AG04449 (cell line): ENCODE measurements at places on chromosomes 11 and 22.

GRCh38 chr22:47591709-47592108, 829.3 kb downstream of the TBC1D22A start:
- DNase-seq = no peak

DNA sequence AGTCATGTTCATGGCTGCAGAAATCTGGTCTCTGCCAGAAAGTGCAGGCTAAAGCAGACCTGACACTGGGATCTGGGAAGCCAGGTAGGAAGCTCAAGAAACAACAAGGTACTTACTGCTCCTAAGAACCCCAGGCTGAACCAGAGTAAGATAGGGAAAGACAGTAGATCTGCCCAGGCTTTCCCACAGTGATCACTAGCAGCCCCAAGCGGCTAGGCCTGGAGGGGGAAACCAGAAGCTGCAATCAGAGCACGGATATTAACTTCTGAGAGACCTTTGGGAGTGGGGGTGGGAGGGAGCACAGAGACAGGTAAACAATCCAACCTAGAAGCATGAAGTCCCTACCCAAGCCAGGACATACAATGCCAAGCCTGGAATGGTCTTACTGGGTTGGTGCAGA, 135.2 kb upstream of the C11orf58 start:
- no peak for DNase-seq

GRCh38 chr22:33288078-33288477, 229.9 kb upstream of the SYN3 start:
- no peak for DNase-seq

DNA sequence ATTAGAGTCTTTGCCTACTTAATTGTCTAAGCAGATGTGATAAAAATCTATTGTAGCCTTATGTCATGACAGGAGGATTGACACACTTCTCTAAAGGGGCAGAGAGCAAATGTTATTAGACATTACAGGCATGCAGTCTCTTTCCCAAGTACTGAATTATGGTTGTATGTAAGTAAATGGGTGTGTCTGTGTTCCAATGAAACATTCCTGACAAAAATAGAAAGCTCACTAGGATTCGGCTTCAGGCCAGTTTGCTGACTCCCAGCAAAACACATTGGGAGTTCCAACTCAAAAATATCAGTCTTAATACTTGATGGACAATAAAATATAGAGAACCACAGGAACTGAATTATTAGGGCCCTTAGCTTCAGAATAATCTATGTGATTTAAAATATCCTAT, 1480.4 kb downstream of the FAM181B start:
- DNase-seq = no peak

DNA sequence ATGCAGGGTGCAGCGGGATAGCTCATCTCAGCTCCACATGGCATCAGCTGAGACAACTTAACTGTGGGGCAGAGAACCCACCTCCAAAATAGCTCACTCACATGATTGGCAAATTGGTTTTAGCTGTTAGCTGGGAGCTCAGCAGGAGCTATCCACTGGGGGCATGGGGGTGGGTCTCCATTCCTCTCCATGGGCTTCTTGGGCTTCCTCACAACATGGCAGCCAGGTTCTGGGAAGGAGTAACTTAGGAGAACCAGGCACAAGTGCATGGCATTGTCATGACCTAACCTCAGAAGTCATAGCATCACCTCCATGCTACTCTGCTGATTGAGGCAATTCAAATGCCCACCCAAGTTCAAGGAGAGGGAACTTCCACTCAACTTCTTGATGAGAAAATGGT, 85.5 kb downstream of the MN1 start:
- DNase-seq = no peak

GRCh38 chr11:120714438-120714837, 202.9 kb downstream of the GRIK4 start:
- DNase-seq = no peak

GRCh38 chr11:19828382-19829108, 115.9 kb downstream of the NAV2 start:
- DNase-seq = no peak

- no peak for DNase-seq
Measured at GRCh38 chr22:49663823-49664222, 163.8 kb downstream of the BRD1 start.

- DNase-seq = no peak
Measured at GRCh38 chr11:97888641-97889040, 1132.1 kb upstream of the CNTN5 start.

DNA sequence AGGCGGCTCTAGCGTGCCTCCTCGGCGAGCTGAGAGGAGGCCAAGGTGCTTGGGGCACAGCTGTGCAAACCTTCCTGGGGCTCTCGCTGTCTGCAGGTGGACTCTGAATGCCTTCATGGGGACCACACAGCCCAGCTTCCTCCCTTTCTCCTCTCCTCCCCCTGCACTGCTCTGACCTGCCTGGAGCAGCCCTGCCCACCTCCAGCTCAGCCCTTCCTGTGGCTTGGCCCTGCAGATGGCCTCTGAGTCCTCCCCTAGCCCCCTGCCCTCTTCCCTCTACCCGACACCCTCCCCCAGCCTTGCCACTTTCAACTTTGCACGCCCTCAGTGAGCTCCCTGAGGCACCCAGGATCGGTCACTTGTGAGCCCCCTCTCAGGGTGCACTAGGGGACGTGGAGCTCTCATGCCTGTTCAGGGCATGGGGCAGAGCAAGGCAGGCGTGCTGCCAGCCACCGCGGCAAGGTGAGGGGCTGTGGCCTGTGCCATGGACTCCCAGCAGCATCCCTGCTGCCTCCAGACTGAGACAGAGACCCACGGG, 31.4 kb downstream of the PPM1F start:
- no peak for DNase-seq

GRCh38 chr22:30241576-30242371, 4.8 kb downstream of the LIF start:
- DNase-seq = no peak

GRCh38 chr22:17143826-17144225, 15.3 kb downstream of the HDHD5 start:
- no peak for DNase-seq

- DNase-seq = peak; percentile 34
Measured at GRCh38 chr11:106012744-106013143, 9.3 kb downstream of the MSANTD4 start.

DNA sequence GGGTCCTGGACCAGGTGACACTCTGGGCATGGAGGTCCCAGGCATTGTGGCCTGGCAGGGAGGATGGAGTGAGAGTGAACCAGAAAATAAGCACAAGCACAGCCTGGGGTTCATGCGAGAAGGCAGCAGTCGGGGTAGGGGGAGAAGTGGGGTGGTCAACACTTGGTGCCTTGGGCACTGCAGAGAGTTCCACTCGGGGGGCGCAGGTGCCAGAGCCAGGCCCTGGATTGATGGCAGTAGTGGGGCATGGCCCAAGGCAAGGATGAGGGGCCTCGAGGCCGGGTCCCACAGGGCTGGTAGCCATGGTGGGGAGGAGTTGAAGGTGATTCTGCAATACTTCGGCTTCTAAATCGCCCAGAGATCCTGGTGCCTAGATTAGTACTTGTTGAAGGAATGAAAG, 372.9 kb downstream of the TBC1D22A start:
- no peak for DNase-seq

- no peak for DNase-seq
Measured at GRCh38 chr11:131595797-131596196, 225.4 kb downstream of the NTM start.

DNA sequence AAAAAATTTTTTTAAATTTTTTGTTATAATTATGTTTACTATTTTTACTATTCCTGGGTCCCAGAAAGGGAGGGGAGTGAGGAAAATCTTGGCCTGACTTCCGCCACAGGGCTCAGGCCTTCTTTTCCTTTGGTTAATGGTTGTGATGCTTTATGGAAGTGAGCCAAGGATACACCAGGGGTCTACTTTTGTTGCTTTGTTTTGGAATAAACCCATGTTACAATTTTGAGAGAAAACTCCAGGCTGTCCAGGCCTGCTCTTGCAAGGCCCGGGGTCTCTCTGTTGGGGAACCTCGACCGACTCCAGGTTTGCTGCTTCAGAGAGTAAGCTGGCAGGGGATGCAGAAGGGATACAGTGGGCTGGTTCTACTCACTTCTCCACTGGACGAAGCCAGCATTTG, 84.7 kb downstream of the ABTB2 start:
- DNase-seq = no peak

DNA sequence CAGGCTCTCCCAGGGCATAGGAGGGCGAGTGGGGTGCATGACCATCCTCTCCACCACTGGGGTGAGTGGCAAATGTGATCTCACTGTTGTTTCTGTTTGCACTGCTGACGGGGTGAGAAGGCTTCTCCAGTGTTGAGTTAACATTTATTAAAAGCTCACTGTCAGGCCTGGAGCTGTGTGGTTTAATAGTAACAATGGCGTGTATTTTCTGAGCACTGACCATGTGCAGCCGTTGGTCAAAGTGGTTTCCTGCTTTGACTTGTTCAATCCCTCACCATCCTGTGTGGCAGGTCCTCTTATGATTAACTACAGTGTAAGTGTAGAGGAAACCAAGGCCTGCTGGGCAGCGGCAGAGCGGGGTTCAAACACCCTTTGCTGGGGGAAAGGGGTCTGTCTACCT, 4.4 kb downstream of the A4GALT start:
- no peak for DNase-seq

DNA sequence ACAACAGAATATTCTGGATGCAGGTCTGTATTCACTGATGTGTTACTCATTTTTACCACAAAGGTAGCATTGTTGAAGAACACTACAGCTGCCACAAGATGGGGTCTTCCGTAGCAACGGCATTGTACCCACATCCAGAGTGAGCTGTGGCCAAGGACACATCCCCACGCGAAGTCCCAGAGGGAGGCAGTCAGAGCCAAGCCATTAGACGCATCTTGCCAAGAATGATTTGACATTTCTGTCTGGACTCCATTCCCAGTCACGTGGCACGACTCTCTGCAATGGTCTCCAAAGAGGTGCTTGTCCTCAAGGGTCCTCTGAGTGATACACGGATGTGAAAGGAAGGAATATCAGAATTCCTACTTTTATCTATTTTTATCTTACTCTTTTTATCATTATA, 15.5 kb downstream of the OPCML start:
- no peak for DNase-seq

DNA sequence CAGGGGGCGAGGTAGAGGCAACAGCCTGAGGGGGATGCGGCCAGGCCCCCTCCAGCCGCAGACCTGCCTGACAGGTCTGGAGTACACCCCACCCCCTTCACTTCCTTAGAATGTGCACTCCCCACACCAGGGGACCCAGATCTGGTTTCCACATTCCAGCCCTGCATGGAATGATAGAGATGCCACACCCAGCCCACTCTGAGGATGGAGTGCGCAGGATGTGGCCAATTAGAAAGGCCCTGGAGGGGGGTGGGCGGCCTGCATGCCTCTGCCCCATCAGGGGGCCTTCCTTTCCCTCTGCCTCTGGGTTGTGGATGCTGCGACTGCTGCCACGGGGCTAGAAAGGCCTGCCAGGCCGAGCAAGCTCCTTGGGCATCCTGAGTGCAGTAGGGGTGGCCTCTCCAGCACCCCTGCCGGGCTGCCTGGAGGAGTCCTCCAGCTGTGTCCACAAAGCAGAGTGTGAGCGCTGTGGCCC, 28.2 kb upstream of the MGAT3 start:
- no peak for DNase-seq

DNA sequence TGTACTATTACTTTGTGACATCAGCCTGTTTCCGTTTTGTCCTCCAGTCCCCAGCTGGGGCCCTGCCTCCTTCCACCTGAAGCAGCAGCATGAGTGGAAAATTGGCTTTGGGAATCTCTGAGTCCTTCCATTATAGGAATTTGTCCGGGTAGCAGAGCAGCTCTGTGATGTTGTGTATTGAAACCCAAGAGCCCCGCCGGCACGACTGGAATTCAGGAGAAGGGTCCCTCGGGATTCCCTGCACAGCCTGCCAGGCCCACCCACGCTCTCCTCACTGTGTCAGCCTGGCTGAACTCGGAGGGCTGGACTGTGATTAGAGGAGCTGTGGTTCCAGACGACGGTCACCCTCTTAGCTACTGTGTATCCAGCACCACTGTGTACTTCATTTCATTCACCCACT, 18.8 kb upstream of the TSPAN18 start:
- no peak for DNase-seq

DNA sequence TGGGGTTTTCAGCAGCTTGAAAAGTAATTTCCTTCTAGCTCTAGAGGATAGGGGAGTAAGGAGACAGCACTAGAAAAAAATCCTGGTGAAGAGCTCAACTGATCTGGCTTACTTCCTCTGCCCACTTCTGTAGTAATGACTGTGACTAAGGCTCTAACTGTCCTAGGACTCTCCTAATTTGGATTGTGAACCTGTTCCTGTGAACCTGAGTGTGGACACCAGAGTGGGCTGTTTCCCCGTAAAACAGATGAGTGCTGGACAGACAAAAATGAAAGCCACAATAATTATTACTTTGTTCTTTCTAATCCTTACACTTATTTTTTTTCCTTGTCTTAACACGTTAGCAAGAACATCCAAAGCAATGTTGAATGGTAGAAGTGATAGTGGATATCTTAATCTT, 154.1 kb downstream of the AASDHPPT start:
- DNase-seq = no peak

DNA sequence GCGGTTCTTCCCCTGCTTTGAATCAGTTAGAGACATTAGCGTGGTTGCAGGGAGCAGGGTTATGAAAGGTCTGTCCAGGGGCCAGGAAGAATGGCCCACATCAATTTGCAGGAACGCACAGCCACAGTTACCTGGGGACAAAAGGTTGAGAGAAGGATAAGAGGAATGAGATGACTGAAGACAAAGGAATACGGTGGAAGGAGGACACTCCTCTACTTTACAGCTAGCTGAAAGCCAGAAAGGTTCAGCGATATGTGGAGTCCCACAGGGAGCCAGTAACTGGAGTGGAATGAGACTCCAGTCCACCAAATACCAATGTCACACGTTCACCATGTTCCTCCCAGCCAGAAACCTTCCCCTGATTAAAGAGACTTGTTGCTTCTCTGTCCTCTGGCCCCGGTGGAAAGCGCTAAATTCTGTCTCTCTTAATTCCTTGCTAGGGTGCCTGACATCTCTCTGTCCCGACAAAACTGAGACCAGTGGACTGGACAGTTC, 10.7 kb downstream of the XNDC1N start:
- DNase-seq = no peak

- no peak for DNase-seq
Measured at GRCh38 chr22:17876306-17876831, 102.1 kb upstream of the BID start.

GRCh38 chr22:20019661-20020532, 1.0 kb upstream of the TANGO2 start:
- DNase-seq = no peak

GRCh38 chr11:90223248-90223585, 368 bp upstream of the CHORDC1 start:
- no peak for DNase-seq

DNA sequence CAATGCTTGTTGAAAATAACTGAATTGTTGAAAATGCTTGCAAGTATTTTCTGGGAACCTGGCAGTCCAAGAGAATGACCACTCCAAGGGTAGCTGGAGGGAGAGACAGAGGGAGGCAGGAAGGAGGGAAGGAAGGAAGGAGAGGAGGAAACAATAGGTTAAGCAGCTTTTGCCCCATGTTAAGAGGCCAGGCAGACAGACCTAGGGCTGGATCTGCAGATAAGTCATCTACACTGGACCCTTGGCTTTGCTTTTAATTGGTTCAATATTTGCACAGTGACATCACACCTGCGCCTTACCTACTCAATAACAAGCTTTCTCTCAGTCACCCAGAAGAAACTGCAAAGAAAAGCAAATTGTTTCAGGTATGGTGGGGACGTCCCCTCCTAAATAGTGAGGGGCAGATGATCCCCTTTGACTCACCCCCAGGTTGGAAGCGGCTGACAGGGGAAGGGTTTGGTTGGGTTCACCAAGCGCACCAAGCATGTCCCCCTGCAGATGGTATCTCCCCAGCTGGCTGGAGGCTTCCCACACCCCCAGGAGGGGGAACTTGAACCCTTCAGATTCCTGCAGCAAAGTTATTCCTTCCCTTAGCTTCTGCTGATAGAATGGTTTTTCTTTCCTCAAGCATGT, 24.3 kb downstream of the MYH9 start:
- DNase-seq = no peak

GRCh38 chr22:45475851-45476514, 26.7 kb upstream of the FBLN1 start:
- no peak for DNase-seq
